ENCODE measurements at places on chromosomes 13 and 19.

GRCh38 chr13:59043016-59043415 is 1120.7 kb downstream of the DIAPH3 start:
- no peak for DNase-seq

DNA sequence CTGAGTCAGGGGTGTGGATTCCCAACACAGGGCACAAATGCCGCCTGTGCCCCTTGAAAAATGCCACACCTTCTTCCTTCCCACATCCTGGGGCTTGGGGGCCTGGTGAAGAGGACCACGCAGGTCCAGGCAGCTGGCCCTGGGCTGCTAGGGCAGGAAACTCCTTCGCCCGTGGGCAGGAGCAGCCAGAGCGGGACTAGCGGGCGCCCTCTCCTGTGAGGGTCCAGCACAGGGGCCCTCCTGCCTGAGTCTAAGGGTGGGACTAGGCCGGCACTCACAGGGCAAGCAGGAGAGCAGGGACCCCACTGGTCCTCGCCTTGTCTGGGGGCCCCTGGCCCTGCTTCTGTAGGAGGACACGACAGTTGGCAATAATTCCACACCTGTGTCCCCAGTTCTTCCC is 7.5 kb upstream of the CEBPA start:
- DNase-seq: no peak

GRCh38 chr13:99359528-99359927 is 52.3 kb upstream of the GPR183 start:
- DNase-seq: no peak

GRCh38 chr13:60000081-60000480 is 163.6 kb downstream of the DIAPH3 start:
- no peak for DNase-seq

All from stimulated activated CD4-positive, alpha-beta T cell treated with anti-CD3 and anti-CD28 coated beads, TNF-alpha, amount 100 ng/mL, for 1 hour (primary cell).